ENCODE measurements at places on chromosomes 12 and 14.

DNA sequence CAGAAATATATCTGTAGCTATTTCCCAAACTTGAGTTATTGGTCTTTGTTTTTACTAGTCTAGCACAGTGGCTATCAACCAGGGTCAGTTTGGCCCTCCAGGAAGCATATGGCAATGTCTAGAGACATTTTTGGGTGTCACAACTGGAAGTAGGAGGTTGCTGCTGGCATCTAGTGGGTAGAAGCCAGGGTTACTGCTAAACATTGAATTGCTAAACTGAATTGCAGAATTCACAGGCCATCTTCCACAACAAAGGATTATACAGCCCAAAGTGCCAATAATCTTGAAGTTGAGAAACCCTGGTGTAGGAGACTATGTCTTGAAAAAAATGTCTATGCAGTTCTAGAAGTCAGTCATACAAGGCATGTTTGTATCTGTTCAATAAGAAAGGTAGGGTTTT is 27.7 kb downstream of the ARHGAP5 start:
- no peak for DNase-seq

DNA sequence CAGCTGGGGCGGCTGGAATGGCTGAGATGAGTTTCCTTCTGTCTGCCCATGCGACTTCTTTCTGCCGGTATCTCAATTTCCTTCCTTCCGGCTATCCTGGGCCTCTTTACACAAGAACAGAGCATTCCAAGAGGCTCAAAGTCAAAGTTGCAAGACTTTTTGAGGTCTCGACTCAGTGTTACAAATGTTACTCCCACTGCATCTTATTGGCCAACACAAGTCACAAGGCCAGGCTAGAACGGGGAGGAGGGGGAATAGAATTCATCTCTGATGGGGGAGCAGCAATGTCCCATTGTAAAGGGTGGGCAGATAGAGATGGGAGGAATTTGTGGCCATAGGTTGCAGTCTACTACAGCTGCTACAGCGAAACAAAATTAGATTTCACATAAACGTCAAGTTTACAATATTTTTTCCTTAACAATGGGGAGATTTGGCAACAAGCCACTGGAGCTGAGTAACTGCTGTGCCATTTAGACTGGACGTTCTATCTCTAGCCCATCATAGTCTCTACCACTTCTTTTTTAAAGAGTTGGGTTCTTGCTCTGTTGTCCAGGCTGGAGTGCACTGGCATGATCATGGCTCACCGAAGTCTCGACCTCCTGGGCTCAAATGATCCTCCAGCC is 9.5 kb upstream of the NYNRIN start:
- DNase-seq, result no peak

- DNase-seq, result no peak
Measured at GRCh38 chr12:116855744-116856470, 25.3 kb downstream of the HRK start.

- peak; percentile 21 for DNase-seq
Measured at GRCh38 chr12:55712700-55713415, 3.0 kb upstream of the BLOC1S1 start.

GRCh38 chr12:30257618-30258017 is 438.1 kb downstream of the IPO8 start:
- DNase-seq, result no peak

DNA sequence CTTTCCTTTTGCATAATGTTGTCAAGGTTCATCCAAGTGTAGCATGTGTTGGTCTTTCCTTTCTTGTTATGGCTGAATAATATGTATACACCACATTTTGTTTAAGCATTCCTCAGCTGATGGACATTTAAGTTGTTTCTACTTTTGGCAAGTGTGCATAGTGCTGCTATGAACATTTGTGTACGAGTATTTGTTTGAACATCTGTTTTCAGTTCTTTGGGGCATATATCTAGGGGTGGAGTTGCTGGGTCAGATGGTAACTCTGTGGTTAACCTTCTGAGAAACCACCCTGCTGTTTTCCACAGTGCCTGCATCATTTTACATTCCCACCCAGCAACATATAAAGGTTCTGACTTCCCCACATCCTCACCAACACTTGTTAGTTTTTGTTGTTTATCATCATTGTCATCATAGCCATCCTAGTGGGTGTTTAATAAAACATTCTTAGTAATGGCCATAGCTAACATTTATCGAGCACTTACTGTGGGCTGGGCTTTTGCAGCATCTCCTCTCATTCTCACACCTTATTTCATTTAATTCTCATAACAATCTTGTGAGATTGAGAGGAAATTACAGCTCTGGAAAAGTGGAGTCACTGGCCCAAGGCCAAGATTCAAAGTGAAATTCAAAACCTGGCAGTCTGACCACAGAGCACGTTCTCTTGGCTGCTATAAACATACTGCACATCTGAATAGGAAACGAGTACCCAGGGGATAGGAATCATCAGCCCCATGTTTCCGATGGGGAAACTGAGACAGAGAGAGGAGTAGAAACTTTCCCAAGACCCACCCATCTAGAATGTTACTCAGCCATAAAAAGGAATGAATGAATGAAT is 193.6 kb downstream of the KSR2 start:
- no peak for DNase-seq

DNA sequence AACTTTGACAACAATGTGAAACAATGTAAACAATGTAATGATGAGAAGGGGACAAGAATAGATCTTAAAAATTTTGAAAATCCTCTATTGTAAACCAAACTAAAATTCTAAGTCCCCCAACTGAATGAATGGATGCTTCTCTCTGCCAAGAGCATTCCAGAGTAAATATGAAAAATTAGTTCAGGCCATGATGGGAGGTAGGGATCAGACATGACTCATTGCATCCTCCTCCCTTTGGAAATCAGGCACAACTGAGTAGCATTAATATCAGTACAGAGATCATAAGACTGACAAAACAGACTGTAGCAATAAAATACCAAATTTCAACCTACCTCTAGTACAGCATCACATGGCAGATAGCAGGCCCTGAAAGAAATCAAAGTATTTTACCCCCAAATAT is 559.9 kb downstream of the C12orf50 start:
- no peak for DNase-seq

GRCh38 chr12:58502841-58503240 is 417.5 kb downstream of the LRIG3 start:
- no peak for DNase-seq

GRCh38 chr14:60679566-60680258 is 30.4 kb upstream of the SIX1 start:
- no peak for DNase-seq

DNA sequence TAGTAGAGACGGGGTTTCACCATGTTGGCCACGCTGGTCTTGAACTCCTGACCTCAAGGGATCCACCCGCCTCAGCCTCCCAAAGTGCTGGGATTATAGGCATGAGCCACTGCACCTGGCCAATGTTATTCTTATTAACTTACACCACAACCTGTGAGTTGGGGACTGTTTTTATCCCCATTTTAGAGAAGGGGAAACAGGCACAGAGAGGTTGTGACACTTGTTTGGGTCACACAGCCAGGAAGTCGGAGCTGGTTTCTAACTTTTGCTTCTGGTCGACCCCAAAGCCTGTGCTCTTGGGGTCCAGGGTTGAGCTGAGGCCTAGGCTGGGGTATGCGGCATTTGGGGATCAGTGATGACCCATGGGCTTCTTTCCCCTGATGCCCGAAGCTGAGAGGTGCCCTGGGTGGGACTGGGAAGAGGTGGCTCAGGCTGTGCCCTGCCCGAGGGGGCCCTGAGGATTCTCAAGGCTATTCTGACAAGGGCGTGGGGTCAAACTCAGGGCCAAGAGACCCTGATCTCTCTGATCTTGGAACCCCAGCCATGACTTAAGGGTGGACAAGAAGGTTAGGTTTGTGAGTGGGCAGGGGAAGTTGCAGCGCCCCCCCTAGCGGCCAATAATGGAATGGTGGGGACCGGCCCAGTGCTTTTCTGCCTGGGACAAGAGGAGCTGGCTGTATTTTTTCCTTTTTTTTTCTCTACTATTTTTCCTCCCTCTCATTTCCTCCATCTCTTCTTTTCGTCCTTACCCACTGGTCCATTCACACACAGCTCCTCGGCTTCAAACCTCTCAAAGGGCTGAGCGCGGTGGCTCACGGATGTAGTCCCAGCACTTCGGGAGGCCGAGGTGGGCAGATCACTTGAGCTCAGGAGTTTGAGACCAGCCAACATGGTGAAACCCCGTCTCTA is 3.0 kb downstream of the SDSL start:
- peak; percentile 43 for DNase-seq

Data from left cardiac atrium (tissue), 4 donors.